ENCODE measurements at places on chromosomes 5 and 9.

GRCh38 chr9:98801561-98801960 lies 5.2 kb upstream of the ANKS6 start:
- no peak for DNase-seq

GRCh38 chr9:134525841-134526583 lies 115.6 kb upstream of the COL5A1 start:
- DNase-seq = no peak

DNA sequence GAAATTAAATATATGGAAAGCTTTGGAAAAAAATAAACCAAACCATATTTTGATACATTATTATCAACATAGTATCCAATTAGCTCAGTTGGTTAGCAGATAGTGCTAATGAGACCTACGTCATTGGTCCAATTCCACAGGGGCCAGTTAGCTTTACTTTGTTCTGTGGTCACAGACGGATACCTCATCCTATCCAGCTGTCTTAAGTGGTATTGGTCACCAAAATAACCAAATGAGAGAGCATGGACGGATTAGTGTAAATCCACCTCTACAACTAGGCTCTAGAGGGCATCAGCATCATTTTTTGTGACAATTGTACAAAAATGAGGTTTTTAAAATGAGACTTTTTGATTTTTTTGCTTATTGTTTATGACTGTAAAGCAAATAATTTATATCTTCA lies 364.2 kb downstream of the KIAA0825 start:
- no peak for DNase-seq

- no peak for DNase-seq
These were observed 32.0 kb downstream of the CKMT2 start for GRCh38 chr5:81265101-81265500.

DNA sequence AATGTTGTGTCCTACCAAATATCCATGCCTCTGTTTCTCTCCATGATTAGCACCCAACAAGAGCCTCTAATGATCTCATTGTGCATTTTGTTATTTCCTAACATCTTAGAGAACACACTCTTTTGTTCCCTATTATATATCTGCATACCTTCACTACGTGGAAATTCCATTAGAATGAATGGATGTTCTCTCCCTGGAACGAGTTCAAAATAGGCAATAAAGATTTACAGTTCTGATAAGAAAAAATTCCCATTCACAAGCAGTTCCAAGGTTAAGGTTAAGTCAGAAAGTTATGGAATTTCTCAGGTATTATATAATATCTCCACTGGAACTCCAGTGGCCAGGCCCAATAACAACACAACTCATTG lies 83.7 kb downstream of the TRPM6 start:
- no peak for DNase-seq

GRCh38 chr9:6584881-6585597 lies 60.5 kb downstream of the GLDC start:
- DNase-seq = peak; percentile 28

DNA sequence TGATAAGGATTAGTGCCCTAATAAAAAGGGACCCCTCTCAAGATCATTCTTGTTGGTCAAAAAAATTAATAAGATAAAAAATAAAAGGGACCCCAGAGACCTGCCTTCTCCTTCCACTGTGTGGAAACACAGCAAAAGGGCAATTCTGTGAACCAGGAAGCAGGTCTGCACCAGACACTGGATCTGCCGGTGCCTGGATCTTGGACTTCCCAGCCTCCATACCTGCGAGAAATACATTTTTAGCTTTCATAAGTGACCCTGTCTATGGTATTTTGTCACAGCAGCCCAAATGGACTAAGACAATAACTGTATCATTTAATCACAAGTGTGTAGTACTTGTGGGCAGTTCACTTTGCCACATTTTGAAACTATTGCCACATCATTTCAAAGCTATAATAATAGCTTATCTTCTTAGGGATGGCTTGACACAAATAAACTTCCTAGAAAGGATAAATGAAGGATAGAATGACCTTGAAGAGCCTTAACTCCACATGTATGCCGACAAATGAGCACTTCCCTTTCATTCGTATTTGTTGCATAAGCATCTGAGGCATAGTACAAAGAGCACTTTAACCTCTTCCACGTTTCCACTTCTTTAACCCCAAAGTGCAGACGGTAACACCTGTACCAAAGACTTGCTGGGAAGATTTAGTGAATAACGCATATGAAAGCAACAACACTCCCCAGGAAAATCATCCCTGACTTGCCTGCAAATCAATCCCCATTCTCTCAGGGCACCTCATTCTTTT lies 336.5 kb downstream of the RFX3 start:
- no peak for DNase-seq

- DNase-seq = peak; percentile 76
These were observed 320.8 kb downstream of the CCDC171 start for GRCh38 chr9:15873573-15874177.

GRCh38 chr9:33458444-33458843 lies 11.1 kb upstream of the AQP3 start:
- DNase-seq = peak; percentile 26

GRCh38 chr5:143314659-143315058 lies 88.8 kb downstream of the NR3C1 start:
- peak; percentile 7 for DNase-seq

DNA sequence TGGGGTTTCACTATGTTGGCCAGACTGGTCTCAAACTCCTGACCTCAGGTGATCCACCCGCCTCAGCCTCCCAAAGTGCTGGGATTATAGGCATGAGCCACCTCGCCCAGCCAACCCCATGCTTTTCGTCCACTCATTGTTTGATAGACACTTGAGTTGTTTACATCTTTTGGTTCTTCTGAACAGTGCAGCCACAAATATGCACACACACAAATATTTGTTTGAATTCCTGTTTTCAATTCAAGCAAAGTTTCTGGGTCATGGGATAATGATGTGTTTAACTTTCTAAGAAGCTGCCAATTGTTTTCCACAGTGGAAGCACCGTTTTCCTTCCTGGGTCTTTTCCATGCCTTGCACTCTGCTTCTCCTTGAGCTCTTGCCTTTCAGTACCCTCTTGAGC lies 6.8 kb upstream of the PAEP start:
- DNase-seq = no peak

- peak; percentile 19 for DNase-seq
These were observed 82.3 kb downstream of the SECISBP2 start for GRCh38 chr9:89400403-89401116.

DNA sequence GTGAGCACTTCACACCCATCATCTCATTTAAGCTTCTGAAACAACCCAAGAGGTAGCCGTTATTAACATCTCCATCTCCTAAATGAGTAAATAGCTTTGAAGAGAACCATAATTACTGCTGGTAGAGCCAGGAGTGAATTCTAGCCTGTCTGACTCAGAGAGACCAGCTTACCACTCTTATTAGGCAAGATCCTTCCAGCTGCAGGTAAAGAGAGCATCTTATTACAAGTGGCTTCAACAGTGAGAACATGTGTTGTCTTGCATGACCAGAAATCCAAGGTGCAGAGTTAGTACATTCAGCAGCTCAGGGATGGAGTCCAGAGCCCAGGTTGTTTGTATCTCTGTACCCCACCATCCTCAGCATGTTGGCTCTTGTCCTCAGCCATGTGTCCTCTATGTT lies 10.9 kb upstream of the AFAP1L1 start:
- DNase-seq = no peak

DNA sequence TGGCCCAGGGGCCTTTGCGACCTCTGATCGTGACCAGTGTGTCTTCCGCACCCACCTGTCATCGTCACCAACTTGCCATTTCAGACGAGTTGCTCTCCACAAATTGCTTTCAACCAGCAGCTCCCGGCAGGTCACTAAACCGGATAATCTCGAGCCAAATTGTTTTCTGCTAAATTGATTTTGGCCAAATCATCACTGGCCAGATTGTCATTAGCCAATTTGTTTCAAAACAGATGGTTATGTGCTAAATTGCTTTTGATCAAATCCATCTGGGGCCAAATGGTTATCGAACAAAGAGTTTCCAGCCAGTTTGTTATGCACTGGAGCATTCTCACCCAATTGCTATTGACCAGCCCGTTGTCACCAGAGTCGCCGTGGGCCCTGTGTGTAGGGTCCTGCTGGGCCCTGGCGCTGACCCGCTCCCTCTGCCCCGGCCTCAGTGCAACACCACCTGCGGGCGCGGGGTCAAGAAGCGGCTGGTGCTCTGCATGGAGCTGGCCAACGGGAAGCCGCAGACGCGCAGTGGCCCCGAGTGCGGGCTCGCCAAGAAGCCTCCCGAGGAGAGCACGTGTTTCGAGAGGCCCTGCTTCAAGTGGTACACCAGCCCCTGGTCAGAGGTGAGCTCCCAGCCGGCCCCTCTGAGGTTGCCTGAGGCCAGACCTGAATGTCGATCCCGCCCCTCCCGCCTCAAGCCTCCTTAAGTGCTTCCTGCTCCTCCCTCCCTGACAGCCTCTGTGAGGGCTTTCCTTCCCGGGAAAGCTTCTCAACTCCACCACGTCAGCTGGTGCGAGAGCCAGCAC lies 35.6 kb downstream of the ADAMTSL2 start:
- DNase-seq = peak; percentile 56

GRCh38 chr9:122141671-122142070 lies 17.9 kb downstream of the NDUFA8 start:
- DNase-seq = no peak

DNA sequence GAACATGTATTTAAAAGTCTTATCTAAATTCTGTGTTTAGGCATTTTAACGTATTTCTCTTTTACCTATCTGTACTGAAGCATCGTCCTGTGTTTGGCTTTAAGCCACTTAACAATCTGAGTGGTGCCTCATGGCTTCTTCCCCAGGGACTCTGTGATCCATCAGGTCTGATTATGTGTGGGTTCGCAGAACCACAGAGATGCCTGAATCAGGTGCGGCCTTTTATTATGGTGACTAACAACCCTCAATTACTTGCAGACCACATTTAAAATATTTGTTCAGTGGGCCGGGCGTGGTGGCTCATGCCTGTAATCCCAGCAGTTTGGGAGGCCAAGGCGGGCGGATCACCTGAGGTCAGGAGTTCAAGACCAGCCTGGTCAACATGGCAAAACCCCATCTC lies 39.6 kb upstream of the SAP30L start:
- DNase-seq = no peak

DNA sequence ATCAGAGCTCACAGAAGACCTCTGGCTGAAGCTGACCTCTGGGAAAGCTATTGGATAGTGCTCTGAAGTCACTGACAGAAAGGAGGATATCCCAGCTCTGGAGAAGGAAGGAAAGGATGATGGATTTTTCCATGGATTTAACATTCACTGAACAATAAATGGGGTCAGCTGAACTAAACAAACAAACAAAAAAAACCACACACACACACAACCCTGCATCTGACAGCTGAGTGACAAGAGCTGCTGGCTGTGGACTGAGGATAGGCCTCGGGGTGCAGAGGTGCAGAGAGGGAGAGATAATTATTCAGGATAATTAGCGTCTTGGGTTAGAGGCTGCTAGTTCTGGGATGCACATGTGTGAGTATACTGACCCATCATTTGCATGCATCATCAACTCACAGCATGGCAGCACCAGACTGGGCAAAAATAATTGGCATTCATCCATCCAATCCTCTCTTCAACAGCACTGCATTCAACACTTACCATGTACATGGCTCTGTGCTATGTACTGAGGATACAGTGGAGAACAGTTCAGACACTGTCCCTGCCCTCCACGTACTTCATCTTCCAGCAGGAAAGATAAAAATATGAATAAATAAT lies 131.4 kb upstream of the TRIM32 start:
- DNase-seq = no peak

DNA sequence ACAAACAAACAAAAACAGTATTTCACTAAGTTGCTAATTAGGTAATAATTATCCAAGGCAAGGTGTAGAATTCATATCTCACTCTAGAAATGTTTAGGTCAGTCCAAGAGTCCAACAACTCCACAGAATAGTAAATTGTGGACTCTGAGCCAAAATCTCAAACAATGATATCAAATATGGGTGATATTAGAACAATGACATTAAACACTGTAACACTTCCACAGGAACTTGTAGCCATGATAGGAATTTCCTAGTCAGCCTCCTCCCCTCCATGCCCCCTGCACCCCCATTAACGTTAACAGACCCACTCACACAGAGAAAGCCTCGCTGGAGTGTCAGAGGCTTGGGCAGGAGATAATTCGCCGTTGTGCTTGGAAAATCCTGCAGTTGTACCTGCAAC lies 305.0 kb upstream of the PIK3R1 start:
- DNase-seq = no peak

DNA sequence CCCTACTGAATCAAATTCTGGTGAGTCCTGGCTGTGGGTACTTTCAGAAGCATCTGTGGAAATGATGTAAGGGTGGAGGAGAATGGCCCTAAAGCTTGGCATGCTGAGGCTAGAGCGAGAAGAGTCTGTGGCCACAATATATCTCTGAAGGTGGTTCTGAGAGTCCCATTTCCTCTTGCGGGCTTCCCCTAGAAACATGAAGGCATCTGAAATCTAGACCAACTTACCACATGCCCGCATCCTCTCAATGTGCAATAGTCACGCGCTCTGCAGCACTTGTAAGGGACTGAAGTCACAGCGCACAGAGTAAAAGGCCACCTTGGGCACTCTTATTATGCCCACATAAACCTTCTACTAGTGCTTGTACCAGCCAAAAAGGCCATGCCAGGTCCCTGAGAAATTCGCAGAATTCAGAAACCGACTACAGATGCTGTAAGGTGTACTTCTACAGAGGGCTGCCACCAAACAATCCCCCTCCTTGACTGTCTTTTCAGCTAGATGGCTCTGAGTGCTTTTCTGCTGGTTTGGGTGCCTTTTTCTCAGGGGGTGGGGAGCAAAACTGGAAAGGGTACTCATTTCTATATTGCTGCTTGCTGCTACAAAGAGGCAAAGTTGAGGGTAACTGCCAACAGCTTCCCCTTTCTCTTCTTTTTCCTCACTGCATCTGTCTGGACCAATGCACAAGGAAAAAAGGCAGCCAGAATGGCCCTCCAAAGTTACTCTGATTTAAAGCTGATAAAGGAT lies 107.3 kb downstream of the ZDHHC21 start:
- no peak for DNase-seq

- peak; percentile 67 for DNase-seq
These were observed 1.3 kb downstream of the PTPN3 start for GRCh38 chr9:109496841-109497225.

DNA sequence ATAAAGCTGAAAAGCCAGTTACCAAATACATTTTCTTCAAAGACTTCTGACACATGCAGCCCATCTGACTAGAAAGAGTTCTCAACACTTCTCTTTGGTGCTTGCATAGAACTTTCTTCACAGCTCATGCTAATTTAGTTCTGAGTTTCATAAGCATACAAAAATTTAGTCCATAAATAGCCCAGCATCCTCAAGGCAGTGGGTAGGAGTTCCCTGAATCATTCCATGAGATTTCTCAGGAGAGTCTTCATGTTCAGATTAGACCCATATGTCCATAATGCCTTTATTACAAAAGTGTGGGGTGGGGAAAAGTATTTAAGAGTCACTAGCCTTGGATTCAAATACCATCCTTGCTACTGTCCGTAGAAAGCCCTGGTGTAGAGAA lies 290.2 kb upstream of the RGMB start:
- DNase-seq = no peak

GRCh38 chr5:81554647-81555046 lies 160.7 kb upstream of the ACOT12 start:
- DNase-seq = no peak

DNA sequence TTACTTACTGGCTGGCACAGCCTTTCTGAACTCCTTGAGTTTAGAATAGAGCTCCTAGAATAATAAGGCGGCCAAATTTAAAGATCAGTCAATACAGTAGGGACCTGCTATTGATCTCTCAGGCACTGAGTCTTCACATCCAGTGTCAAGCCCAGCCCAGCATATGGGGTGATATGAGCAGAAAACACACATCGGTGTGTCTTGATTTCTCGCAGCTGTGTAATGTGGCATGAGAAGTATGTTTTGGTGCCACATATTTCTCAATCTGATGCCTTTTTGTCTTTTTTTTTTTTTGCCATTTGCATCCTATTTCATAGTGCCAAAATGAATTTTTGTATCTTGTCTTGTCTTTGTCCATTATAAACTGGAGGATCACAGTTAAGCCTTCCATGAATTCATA lies 51.4 kb upstream of the FSD1L start:
- no peak for DNase-seq

All from umbilical cord (tissue), 2 donors.